ENCODE measurements at places on chromosomes 2 and 18.
A peak's percentile ranks its signal among the peaks of the same experiment; 100 is the strongest.

DNA sequence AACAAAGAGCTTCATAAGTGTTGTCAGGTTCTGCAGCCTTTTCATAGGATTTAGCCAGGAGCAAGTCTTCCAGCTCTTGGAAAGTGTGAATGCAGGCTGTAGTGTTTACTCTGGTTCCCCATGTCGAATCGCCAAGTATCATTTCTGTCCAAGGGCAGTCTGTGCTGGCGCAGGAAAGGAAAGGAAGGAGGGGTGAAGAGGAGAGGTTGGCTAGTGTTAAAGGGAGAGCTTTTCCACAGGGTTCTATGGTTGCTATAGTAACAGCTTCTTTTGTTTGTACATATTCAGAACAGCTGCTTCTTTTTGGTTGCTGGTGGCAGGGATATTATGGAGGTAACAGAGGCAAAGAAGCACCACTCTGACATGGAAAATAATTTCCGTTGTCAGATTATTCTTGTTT, 69.9 kb downstream of the KCNH7 start:
- no peak for DNase-seq

- no peak for DNase-seq
Observed at GRCh38 chr2:52405980-52406379, 1361.6 kb upstream of the CHAC2 start.

- no peak for DNase-seq
Observed at GRCh38 chr18:13267431-13267873, 48.9 kb downstream of the LDLRAD4 start.

DNA sequence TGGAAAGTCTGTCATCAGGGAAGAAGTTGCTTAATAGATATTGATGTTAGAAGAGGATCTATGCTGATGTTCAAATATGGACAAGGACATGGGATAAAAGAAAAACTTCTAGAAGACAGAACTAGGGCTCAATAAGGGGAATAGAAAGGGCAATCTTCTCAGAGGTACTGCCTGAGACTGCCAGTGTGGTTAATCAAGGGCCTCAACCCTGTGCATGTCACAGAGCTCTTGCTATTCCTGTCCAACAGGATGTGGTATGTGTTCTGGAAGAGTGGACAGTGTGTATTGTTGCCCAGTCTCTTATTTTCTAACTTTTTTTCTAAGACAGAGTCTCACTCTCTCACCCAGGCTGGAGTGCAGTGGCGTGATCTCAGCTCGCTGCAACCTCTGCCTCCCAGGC, 27.8 kb upstream of the RNF125 start:
- no peak for DNase-seq

DNA sequence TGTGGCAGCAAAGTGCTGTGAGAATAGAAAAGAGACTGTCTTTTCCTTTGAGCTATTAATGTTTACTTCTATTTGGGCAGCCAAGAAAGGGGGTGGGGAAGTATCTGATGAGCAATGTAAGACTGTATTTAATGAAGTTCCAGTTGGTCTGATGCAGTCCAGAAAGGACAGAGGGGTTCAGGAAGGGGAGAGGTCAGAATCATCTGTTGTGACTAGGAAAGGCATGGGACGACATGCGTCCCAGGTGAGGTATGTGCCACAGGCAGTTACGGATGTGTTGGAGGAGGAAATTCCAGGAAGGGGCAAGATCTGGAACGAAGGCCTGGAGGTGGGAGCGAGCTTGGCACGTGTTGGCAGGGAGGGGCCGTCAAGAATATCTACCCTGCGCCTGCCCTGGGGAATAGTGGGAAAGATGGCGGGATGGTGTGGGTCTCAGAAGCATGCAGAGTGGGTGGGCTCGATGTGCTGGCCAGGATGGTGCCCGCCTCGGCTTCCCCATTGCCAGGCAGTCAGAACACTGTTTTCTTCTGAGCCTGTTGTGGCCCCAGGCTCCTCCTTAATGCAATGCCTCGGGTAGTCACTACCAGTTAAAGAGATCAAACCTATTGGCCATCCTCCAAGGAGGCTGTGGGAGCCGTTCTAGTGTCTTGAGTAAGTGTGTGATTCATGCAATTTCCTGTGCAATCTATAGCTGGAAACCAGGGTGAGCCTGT, 57.8 kb upstream of the TXNDC2 start:
- no peak for DNase-seq

- DNase-seq: no peak
Observed at GRCh38 chr2:46041434-46041833, 255.8 kb upstream of the EPAS1 start.

GRCh38 chr2:224601923-224602322, 16.8 kb upstream of the CUL3 start:
- no peak for DNase-seq

DNA sequence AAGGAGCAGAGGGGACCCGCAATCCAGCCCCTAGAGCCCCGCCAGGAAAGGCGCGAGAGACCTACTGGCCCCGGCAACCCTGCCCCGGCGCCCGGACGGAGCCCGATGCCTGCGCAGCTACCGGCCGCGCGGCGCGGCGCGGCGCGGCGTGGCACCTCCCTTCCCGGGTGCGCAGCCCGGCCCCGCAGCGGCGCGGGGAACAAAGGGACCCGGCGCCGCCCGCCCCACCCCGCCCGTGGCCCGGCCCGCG, 307 bp downstream of the CDH2 start:
- DNase-seq: no peak

GRCh38 chr2:73301636-73302035, 8.3 kb upstream of the EGR4 start:
- no peak for DNase-seq

- DNase-seq: no peak
Observed at GRCh38 chr2:105873281-105873680, 128.6 kb downstream of the NCK2 start.

- DNase-seq: no peak
Observed at GRCh38 chr18:56305583-56305982, 332.8 kb downstream of the TXNL1 start.

DNA sequence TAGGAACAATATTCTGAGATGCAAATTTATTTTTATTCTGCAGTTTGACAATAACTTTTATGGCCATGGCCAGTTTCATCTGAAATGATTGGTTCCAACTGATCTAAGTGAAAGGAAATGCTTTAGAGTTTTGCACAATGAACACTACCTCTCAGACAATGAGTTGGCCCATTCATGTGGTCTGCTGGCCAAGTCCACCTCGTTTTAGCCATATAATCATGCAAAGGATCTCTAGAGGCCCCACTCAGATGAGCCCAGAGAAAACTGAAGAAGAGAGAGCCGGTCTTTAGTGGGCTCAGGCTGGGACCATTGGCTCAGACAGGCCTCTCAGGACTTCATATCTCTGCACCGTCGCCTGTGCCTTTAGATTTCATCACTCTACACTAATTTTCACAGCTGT, 254.7 kb downstream of the MREG start:
- DNase-seq: no peak

DNA sequence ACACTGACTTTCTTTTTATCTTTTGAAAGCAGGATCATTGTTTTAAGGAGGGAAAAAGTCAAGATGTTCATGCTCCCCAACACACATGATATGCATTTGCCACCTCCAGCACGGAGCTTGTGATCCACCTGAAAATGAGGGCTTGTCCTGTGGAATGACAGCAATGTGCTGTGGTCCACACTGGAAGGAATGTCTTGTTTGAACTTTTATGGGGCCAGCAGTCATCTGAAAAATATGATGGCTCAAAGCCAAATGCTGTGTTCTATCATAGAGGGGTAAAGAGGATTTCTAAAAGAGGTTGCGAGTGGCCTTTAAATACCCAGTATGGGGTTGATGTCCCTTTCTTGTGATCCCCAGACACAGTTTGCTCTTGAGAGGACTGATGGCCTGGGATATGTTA, 226.5 kb upstream of the SPRED2 start:
- DNase-seq: no peak

- no peak for DNase-seq
Observed at GRCh38 chr2:79952616-79953015, 351.9 kb downstream of the LRRTM1 start.

DNA sequence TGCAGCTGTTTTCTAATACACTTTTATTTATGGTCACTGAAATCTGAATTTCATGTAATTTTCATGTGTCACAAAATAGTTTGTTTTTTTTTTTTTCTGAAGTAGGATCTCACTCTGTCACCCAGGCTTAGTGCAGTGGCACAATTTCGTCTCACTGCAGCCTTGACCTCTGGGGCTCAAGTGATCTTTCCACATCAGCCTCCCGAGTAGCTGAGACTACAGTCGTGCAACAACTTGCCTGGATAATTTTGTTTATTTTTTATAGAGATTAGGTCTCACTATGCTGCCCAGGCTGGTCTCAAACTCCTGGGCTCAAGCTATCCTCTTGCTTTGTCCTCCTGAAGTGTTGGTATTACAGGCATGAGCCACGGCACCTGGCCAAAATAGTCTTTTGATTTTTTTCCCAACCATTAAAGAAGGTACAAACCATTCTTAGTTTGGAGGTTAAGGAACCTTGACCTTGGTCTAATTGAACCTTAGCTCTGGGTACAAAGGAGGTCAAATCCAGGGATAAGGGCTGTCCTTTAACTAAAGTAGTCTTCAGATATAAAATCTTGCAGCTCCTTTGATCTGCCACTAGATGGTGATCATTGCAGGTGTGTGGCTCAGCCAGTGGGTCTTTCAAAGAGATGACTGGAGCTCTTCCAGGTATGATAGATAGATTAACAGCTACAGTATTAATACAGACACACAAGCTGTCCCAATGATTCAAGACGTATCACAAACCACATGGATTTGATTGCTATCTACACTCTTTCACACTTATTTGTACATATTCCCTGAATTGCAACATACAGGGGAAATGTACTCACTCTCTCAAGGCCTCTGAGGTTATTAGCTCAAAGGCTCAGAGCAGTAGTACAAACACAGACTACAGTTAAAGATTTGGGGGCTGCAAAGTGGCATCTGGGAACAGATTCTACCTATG, 4.7 kb upstream of the KRCC1 start:
- DNase-seq: peak; percentile 67

- no peak for DNase-seq
Observed at GRCh38 chr2:209734805-209735204, 36.8 kb upstream of the UNC80 start.

DNA sequence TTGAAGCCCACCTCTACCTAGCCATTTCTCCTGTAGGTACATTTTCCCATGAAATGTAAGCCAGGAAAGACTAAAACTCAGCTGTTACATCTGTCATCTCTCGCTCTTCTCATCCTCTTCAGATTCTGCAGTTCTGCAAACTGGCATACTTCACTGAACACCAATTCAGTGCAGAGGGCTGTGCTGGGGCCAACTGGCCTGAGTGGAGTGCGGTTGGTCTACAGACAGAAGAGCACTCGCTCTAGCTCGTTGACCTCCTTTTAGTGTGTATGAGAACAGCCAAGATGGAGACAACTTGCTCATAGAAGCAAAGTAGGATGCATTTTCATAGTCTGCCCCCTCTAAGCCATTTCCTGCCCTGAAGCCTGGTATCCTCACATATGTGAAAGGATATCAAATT, 862.6 kb downstream of the BCL11A start:
- DNase-seq: no peak

DNA sequence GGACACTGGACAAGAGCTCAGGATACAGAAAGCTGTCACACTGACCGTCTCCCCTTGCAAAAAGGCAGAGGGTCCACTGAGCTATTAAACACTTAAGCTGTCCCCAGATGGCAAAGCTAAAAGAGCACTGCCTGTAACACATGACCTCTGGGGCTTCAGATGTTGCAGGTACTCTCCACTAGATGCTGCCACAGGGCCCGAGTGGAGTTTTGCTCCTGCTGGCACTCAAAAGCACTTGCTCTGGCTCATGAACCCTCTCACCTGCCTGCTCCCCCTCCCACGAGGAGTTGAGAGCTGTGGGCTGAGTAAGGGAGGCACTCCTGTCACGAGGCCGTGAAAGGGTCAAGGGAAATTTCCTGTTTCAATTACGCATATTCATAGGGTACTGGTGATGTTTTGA, 227.9 kb downstream of the PRKCE start:
- no peak for DNase-seq

DNA sequence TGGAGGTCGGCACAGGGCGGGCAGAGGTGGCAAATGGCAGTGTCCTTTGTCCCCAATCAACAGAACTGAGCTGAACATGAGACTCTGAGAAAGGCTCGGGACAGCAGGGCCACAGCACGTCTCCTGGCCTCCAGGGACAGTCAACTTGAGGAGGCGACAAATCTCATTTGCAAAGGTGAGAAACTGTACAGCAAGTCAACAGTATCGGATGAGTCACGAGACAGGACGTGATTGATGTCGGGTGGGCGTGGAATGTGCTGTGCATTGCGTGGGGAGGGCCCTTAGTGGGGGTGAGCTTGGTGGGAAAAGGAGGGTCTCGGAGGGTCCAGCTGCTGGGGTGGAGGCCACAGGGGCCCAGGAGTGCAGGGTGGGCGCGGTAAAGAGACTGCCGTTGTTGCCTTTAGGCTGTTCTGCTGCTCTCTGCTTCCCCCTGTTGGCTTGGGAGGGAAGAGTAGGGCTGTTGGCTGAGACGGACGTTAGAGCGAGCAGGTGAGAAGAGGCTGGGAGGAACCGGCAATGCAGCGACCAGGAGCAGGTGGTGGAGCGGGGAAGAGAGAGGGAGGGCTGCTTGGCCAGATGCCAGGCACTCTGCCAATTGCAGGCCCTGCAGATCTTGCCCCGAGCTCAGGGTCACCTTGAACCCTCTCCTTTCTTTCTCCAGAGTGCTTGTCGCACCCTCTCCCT, 164.3 kb downstream of the BCL2 start:
- peak; percentile 78 for DNase-seq

- DNase-seq: no peak
Observed at GRCh38 chr2:28294451-28294850, 98.2 kb upstream of the FOSL2 start.

- no peak for DNase-seq
Observed at GRCh38 chr2:238869-239268, 25.0 kb downstream of the SH3YL1 start.

DNA sequence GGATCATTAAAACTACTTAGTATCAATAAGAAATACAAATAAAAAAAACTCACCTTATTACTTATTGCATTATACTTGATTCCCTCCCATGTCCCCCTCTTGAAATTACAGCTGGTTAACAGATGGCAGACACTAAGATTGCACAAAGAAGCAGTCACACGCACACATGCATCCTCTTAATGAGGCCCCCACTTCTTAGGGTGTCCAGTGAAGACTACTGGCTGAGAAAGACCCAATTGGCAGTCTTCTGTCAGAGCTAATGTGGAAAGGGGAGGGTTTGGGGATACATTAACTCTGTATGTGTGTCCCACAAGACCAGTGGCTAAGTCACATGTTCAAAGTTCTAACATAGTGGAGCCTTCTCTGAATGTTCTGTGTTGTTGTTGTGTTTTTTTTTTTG, 210.7 kb downstream of the MTX2 start:
- no peak for DNase-seq

GRCh38 chr2:10680957-10681356, 8.8 kb downstream of the NOL10 start:
- DNase-seq: no peak
